ENCODE measurements at places on chromosomes 1 and 21.

GRCh38 chr1:161265305-161265704, 6.8 kb downstream of the PCP4L1 start:
- no peak for DNase-seq

DNA sequence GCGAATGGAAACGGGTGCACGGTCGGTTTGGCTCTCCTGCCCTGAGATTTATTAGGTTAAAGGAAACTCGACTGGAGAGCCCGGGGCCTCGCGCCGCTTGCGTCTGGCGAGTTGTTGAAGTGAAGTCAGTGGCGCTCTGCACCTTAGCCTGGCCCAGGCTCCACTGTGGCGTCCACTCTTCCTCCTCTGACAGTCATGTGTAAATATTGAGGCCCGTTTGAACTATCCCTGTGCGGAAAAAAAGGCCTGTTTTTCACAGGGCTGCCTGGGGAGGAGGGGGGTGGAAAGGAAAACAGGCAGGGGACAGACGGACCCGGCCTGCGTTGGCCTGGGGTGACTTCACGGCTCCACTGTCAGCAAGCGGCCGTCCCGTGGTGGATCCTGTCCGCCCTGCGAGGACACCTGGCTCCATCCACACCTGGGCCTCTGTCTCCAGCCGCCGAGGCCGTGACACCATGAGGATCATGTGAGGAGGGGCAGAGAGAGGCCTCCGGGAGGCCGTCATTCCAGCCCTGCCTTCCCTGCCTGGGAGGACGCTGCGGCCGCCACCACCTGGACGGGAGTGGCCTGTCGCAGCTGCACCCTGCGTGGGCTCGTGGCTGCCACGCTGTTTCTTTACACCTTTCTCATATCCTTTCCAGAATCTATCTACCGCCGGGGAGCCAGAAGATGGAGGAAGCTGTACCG, 59.8 kb downstream of the FAAP20 start:
- DNase-seq = no peak

- no peak for DNase-seq
Observed at GRCh38 chr1:106910798-106911197, 145.7 kb upstream of the PRMT6 start.

- DNase-seq = no peak
Observed at GRCh38 chr1:108082001-108082400, 117.0 kb upstream of the VAV3 start.

DNA sequence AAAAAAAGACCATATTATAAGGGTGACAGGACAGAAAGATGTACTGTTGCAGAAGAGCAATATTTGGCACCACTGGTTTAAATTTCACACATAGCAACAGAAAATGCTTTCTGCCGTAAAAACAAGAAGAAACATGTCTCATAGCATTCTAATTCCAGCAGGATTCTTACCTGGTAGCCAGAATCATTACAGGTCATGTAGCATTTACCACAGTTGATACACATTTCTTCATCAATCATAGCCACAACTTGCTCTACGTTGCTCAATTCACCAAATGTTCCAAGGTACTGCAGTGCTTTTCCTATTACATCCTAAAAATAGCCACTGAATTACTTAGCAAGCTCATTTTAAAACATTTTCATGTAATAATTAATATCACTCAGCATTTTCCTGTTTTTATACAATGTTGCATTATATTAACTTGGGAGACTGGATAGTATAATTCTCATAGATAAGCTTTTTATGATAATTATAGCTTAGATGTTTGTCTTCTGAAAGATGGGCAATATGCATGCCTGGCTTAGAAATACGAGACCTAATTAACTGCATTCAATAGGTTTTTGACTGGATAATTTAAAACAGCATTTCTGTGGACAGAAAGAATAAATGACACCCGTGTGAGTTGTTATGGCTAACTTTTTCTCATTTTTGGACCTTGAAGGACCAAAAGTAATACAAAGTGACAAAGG, 360.7 kb downstream of the PTBP2 start:
- DNase-seq = no peak

DNA sequence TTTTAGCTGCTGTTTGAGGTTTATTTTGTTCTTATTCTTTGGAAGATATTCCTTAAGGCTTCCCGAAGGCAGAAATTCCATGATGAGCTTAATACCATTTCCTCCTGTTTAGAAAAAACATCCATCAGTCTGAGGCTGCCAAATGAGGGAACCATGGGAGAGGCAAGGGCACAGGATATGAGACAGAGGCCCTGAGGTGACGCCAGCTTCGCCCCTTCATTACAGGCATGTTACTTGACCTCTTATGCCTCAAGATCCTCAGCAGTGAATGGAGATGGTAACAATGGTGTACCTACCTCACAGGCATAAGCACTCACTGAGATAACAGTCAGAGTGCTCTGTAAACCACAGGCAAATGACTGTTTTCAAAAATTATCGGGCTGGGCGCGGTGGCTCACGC, 93.6 kb downstream of the RAVER2 start:
- no peak for DNase-seq

DNA sequence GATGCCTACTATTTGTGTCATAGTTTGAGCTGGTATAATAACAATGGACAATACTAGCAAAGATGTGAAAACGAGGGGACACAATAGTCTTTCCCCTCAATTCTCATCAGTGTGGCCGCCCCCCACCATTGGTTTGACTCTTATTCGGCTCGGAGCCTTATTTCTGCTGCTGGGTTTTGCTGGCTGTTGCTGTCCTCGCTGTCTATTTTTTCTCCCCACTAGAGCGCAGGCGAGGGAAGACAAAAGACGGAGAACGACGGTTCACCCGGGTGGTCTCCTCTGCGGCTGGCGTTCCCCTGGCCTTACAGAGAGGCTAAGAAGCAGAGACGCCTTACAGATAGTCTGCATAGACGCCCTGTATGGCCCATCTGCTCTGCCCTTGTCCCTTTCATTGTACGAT, 19.4 kb downstream of the CLIC6 start:
- DNase-seq = no peak

- no peak for DNase-seq
Observed at GRCh38 chr1:63955370-63956145, 181.7 kb downstream of the ROR1 start.

DNA sequence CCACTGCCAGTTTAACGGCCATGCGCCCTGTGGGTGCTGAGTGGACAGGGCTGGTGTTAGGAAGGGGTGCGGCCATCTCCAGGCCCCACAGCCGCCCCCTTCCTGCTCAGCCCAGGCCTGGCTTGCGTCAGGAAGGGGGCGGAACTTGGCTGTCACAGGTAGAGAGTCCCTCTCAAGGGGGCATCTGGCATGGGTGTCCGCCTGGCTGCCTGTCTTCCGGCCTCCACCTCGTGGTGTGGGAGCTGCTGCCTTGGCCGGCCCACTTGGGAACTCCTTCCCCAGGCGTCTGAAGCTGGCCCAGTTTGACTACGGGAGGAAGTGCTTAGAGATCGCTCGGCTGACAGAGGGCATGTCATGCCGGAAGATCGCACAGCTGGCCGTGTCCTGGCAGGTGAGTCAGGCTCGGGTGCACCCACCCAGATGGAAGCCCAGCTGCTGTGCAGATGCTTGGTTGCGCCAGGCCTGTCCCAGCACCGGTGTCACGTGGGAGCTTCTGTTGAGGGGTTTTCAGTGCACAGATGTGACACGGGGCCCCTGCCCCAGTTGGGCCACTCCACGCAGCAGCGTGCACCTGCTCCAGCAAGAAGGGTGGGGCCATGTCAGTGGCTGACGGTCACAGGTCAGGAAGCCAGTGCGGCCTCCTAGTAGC, 9.1 kb upstream of the ATAD3B start:
- no peak for DNase-seq

DNA sequence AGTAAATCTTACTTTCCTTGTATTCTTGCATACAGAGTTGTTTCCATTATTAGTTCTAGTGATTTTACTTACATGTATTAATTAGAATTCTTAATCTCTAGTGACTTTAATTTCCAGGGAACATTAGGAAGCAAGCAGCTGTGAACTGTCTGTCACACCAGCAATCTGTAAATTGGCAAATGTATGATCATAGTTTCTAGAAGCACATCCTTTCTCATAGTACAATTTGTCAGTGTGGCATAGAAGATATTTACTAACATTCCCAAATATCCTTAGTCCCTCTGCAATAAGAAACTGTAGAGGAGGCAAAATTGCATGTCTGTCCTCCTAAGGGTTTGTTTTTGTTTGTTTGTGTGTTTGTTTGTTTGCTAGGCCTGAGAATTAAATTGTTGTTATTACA, 17.0 kb upstream of the FMO1 start:
- DNase-seq = no peak

DNA sequence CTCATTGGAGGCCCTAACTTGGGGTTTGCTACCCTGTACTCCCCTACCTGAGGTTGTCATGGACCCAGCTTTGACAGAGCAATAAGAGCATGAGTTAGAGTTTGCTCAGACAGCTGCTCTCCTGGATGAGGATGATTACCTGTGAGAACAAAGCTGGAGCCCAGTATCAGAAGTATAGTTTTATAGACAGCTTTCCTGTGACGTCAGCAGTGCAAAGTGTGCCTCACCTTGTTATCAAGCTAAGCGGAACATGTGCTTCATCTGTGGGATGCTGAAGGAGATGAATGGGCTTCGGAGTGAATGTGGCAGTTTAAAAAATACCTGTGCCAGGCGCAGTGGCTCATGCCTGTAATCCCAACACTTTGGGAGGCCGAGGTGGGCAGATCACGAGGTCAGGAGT, 5.4 kb upstream of the WDR47 start:
- DNase-seq = no peak

All from activated CD8-positive, alpha-beta memory T cell treated with anti-CD3 and anti-CD28 coated beads for 1 hour (primary cell).